ENCODE measurements at places on chromosomes 1 and 21.

- DNase-seq: no peak
Observed at GRCh38 chr1:24108334-24109165, 3.4 kb downstream of the MYOM3 start.

- DNase-seq: no peak
Observed at GRCh38 chr1:193368302-193368701, 181.9 kb upstream of the B3GALT2 start.

- DNase-seq: no peak
Observed at GRCh38 chr1:169109561-169110134, 3.2 kb downstream of the ATP1B1 start.

GRCh38 chr1:7234471-7234755 is 449.2 kb downstream of the CAMTA1 start:
- DNase-seq: no peak

DNA sequence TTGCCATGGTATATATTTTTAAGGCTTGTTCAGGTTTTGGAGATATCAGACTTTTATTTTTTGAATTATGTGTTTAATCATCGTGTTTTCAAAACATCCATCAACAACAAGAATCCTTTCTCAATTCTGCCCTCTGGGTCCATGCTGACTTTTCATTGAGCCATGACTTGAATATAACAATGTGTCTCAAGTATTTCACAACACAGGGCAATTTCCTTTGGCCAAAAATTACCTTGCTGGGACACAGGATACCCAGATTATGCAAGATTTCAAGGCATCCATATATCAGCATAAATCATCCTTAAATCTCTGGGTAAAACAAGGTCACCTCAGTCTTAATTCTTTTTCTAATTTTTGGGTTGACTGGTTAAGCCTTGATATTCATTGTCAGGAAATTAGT is 411.2 kb upstream of the USP24 start:
- no peak for DNase-seq

GRCh38 chr21:17451364-17451891 is 61.4 kb upstream of the CXADR start:
- no peak for DNase-seq

DNA sequence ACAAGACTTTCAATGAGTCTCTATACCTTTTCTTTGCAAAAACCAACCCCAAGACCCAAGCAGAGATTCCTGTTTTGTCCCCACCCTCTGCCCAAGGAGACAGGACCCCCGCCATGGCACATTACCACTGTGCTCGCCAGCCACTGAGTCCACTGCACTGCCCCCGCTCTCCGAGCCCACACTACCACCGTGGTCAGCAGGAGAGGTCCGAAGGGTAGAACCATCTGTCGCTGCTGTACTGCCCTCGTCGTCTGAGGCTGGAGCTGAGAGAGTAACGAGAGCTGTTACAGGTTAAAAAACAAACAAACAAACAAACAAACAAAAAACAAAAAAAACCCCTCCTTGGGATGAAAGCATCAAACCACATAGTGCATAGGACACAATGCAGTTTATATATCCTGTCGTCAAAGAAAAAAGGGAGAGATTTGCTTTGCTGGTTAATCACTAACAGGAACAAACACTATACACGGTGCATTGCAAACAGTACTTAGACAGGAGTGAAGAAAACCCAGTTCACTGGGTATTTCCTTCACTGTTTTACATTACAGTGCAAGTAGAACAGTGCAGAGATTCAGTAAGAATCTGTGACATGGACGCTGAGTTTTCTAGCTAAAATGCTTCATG is 71.0 kb downstream of the UBR4 start:
- DNase-seq: no peak

DNA sequence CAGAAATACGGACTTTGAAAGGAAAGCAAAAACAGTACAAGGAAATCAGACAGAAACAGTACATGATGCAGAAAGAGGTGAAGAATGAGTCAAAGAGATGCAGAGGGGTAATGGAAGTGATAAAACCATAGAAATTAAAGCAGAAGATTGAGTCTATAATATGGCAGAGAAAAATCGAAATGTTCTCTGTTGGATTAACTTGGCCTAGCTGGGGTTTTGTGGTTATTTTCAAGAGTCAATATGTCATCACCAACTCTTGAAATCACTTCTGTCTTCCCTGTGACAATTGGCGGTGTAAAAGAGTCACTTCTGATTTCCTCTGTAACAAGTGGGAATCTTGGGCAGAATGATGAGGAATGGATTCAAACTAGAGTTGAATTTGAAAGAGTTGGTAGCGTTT is 7.4 kb downstream of the YTHDF2 start:
- no peak for DNase-seq

DNA sequence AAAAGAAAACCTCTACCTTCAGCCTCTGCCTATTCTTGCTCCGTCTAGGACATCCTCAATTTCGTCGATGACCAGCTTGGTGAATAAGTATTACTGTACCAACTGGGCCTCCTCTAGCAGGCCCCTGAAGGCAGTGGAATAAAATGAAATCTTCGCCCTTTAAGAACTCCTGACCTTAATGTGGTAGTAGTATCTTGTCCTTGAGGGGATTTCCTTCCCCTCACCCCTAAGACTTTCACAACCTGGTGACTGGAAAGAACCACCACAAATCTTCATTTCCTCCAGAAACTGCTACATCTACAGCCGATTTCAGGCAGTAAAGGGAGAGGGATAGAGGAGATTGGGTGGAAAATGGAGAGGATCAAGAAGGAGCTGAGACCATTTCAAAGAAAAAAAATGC is 1.6 kb upstream of the HAX1 start:
- no peak for DNase-seq

- DNase-seq: no peak
Observed at GRCh38 chr1:79052829-79053449, 46.4 kb upstream of the ADGRL4 start.

GRCh38 chr1:113557187-113557586 is 166.9 kb downstream of the MAGI3 start:
- no peak for DNase-seq

DNA sequence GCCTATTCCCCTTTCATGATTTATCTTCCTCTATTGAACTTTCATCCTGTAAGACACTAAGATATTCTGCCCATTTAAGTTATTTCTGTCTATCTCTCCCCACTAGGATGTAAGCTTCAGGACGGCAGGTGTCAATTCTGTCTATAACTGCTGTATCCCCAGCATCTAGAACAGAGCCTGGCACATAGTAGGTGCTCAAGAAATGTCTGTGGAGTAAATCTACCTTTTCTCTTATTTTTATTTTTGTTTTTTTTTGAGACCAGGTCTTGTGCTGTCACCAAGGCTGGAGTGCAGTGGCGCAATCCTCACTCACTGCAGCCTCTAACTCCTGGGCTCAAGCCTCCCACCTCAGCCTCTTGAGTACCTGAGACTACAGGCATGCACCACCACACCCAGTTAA is 5.6 kb downstream of the CD52 start:
- DNase-seq: no peak

DNA sequence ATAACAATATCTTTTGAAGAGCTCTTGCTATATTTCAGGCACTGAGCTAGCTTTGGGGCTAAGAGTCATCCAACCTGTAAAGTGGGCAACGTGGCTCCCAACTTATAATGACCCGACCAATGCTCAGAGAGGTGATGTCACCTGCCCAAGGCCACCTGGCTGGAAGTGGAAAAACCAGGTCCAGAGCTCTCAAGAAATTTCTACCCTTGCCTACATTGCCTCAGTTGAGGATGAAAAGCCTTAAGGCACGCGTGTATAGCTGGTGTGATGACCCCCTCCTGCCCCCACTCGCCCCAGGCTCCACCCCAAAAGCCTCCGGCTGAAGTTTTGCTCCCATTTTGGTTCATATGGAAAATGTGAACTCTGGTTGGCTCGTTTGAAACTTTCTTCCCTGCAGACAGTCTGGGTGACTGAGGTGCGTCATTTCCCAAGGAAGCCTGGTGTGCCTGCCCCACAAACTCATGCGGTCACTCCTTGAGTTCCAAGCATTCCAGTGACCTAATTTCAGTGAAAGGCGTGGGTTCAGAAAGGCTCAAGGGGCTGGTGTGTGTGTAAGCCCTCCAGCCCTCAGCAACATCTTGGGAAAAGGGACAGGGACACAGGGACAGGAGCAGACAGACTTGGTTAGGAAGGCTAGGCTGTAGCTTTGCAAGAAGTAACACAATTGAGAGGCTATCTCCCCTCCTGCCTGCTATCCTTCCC is 20.5 kb downstream of the HTR1D start:
- DNase-seq: no peak

GRCh38 chr1:205488074-205488723 is 16.3 kb upstream of the CDK18 start:
- DNase-seq: peak; percentile 60

GRCh38 chr1:212346601-212347000 is 61.4 kb downstream of the PPP2R5A start:
- no peak for DNase-seq

GRCh38 chr1:214974002-214974401 is 108.5 kb upstream of the KCNK2 start:
- no peak for DNase-seq

DNA sequence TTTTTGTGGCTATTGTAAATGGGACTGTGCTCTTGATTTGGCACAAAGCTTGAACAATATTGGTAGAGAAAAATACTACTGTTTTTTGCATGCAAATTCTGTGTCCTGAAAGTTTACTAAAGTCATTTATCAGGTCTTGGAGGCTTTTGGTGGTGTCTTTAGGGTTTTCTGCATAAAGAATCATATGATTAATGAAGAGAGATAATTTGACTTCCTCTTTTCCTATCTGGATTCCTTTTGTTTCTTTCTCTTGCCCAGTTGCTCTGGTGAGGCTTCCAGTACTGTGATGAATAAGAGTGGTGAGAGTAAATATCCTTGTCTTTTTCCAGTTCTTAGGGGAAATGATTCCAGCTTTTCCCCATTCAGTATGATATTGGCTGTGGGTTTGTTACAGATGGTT is 1166.7 kb downstream of the NCAM2 start:
- DNase-seq: no peak

- DNase-seq: no peak
Observed at GRCh38 chr1:171985639-171986038, 144.3 kb downstream of the DNM3 start.

DNA sequence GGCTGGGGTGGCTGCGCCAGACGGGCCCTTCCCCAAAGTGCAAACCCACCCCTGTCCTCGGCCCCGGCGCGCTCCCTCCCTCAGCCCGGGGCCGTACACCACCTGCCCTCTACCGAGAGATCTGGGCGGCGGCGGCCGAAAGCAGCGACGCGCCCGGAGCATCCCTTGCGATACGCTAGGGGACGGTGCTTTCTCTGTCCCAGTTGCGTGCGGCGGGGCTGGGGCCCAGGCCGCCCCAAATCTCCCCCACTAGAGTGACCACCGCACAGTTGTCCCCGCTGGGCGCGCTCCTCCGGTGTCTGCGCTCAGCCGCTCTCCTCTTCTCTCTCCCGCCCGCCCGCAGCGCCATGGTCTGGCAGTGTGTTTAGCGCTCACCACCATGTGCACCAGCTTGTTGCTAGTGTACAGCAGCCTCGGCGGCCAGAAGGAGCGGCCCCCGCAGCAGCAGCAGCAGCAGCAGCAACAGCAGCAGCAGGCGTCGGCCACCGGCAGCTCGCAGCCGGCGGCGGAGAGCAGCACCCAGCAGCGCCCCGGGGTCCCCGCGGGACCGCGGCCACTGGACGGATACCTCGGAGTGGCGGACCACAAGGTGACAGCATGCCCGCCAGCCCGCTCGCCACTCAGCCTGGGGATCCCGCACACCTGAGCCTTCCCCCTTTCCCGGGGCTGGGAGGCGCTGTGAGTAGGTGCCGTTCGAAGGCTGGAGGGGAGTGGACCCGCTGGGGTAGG is 1.0 kb downstream of the ST6GALNAC5 start:
- DNase-seq: peak; percentile 44

DNA sequence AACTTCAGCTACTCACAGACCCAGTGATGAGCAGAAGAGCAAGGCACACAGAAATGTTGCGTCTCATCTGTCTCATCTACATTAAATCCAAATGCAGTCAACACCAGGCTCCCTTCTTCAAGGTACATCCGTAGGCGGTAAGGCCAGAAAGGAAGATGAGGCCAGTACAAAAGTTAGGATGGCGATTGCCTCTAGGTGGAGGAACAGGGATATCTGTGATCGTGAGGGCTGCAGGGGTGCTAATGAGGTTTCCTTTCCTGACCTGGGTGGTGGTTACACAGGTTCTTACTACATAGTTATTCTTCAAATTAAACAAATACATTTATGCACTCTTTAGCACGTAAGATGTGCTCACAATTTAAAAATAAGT is 1.4 kb upstream of the MYBPH start:
- no peak for DNase-seq

DNA sequence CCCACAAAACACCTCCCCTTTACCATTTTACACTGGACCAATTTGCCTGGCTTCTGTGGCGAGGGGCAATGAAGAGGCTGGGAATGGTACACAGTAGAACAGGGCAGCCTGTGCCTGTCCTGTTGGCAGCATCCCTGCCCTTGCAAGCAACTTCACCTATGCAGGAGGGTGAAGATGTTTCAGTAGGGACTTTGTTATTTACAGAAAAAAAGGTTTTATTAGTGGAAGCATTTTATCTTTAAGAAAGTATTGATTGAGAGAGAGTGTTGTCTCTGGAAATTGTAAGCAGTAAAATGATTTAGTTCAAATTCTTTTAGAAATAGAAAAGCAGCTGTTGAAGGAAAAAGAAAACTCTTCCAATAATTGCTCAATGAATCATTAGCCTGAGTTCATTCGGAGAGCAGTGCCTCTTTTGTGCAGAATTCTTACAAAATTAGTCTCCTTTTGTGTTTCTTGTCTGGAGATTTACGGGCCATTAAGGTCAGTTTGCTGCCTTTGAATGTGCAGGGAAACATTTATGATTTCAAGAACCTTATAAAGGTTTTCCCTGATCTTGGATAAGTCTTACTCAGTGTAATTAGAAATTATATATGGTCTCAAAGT is 49.1 kb downstream of the HHAT start:
- DNase-seq: no peak
